ENCODE measurements at places on chromosomes 6 and 20.

DNA sequence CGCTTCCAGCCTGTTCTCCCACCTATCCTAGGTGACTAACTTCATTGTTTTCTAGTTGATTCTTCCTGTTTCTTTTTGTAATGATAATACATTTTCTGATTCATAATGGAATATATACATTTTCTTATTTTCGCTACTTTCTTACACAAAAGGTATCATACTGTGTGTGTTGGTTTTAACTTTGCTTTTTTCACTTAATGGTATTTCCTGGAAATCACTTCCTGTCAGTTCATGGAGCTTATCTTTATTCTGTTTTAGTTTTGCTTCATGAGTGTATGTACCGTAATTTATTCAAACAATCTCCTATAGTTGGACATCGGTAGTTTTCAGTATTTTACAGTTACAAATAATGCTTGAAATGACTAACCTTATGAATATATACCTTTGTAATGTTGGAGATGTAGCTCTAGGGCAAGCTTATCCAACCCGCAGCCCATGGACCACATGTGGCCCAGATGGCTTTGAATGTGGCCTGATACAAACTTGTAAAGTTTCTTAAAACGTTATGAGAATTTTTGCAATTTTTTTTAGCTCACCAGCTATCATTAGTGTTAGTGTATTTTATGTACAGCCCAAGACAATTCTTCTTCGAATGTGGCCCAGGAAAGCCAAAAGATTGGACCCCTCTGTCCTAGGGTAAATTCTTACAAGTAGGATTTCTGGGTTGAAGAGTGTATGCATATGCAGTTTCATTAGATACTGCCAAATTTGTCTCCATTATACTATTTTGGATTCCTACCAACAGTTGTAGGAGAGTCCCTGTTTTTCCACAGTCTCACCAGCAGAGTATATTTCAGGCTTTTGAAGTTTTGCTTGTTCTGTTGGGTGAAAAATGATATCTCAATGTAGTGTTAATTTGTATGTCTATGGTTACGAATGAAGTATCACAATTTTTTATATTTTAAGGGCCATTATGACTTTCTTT, 16.7 kb downstream of the TRMT11 start:
- no peak for DNase-seq

GRCh38 chr6:56593801-56594318, 48.8 kb downstream of the DST start:
- DNase-seq = no peak

- DNase-seq = no peak
Measured at GRCh38 chr20:54668271-54669039, 193.1 kb downstream of the DOK5 start.

DNA sequence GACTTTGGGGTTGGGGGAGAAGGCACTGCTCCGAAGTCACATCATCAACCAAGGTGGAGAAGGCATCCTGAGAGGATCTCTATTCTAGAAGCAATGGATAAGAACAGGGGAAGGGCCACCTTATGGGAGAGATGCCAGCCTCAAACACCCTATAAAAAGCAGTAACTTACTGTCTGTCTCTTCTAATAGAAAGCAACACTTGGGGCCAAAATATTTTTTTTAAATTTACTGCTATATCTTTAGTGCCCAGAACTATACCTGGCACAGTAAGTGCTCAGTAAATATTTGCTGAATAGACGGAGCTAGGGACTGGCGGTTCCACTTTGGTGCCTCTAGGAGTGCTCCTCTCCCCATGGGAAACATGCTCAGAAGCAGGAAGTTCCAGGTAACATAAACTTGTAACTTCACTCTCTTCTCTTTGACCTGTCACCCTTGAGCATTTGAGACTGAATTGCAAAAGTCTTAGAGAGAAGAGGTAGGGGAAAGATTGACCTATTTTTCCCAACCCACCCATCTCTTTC, 807 bp upstream of the OTOR start:
- DNase-seq = no peak

GRCh38 chr6:170004585-170005210, 253.3 kb downstream of the ERMARD start:
- DNase-seq = no peak

DNA sequence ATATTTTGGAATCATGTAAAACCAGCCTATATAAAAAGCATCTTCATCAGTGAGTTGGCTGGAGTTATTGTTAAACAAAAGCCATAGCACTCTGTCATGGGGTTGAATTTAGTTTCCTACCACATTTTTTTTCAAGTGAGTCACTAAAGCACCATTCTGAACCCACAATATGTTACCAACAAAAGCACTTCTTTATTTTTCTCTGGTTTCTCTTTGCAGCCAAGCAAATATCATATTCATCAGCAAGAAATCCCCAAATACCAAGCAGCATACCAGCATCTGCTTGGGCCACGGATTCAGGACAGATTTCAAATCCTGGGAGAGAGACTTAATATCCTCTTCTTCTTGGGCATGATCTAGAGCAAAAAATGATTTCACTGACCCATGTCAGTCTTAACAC, 441.4 kb downstream of the BCKDHB start:
- no peak for DNase-seq

GRCh38 chr6:4637691-4638433, 138.3 kb upstream of the CDYL start:
- DNase-seq = no peak

All from stimulated activated CD8-positive, alpha-beta memory T cell treated with anti-CD3 and anti-CD28 coated beads, Interleukin-4, amount 100 ng/mL, for 1 hour (primary cell).